ENCODE measurements at places on chromosomes 4 and X.

DNA sequence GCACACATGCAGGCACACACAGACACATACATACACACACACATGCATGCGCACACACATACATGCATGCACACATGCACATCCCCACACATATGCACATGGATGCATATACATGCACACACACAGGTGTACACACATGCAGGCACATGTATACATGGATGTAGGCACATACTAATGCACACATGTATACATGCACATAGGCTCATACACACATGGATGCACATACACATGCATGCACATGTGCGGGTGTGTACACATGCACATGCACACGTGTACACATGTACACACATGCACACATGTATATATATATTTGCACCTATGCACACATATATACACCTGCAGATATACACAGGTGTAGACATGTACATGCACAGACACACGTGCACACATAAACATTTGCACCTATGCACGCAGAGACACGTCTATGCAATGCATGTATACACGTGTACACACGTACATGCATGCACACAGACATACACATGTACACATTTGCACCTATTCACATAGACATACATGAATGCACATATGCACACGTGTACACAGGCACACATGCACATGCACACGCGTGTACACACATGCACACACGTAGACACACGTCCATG lies 4.0 kb downstream of the PLCXD1 start:
- no peak for DNase-seq

GRCh38 chrX:39377773-39378172 lies 576.5 kb downstream of the MID1IP1 start:
- DNase-seq: no peak

DNA sequence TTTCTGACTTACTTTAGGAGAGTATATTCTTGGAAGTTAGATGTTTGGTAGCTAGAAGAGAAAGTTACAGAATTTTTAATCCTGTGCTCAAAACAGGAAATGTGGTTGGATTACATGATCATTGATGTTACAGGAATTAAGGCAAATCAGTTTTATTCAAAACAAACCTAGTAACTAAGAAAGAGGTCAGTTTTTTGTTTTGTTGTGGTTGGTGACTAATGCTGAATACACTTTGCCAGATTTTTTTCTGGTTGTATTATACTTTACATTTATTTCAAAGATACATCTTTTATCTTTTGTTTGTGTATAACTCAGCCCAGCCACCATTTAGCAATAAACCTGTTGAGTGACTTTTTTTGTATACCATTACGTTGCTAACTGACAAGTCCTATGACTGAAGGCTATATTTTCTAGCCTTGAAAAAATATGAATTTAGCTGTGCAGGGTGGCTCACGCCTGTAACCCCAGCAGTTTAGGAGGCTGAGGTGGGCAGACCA lies 116.7 kb downstream of the KLHL8 start:
- peak; percentile 22 for DNase-seq

- no peak for DNase-seq
Observed at GRCh38 chr4:83019794-83020494, 9.3 kb upstream of the LIN54 start.

DNA sequence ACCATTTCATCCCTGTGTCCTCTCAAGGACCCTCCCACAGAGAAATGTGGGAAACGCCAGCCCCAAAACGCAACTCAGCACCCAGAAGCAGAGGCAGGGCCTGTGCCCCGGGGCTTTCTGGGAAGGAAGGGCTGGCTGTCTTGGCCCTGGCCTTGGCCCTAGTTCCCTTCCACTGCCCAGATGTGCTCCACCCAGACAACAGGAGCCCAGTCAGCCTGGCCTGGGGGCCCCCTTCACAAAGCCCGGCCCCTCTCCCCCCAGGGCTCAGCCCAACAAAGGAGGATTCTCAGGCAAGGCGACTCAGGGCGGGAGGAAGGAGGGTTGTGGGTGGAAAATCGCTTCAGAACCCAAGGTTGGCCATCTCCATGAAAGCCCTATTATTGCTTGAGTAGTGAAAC lies 82.5 kb downstream of the PJA1 start:
- no peak for DNase-seq

DNA sequence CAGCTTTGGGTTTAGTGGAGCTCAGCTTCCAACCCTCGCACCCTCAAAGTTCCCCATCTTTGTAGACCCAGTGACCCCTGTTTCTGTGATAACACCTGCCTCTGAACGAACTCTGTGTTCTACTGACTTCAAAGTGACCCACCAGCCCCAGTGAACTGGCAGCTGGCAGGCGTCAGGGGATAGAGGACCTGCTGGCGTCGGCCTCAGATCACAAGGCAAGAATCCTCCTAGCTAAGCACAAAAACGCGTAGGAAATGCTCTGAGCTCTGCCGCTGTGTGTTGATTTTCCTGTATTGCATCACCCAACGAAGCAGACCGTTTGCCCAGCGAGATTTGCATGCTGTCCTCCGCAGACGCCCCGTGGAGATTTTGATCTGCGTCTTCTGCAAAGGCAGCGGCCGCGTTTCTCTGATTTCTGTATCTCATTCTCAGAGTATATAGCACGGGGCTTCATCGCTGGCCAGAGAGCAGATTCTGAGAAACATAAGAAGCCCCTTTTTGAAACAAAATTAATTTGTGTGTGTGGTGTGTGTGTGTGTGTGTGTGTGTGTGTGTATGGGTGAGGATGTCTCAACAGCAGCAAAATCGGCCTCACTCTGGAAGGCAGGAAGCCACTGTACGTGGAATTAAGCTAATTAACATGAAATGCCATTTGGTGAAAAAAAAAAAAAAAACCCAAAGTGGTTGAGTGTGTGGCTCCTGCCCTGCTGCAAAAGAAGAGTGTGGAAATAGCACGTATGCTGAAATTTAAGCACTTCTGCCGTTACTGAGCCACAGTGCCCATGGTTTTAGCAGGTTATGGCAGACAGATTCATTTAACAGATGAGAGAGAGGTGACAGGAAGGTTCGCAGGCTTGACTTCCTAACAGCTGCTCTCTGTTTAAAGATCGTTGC lies 29.2 kb upstream of the ASMTL start:
- peak; percentile 74 for DNase-seq

- no peak for DNase-seq
Observed at GRCh38 chr4:141006242-141006802, 126.9 kb downstream of the RNF150 start.

DNA sequence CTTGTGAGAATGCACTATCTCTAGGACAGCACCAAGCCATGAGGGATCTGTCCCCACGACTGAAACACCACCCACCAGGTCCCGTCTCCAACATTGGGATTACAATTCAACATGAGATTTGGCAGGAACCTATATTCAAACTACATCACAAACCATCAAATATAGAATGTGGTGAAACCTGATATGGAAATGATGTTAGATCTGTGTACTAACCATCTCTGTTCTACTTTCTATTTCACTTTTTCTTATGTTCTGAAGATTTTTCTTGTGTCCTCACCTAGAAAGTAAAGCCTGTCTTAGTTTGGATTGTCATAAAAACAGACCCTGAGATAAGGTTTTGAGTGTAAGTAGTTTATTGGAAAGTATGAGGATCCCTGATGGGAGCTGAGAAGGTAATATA lies 37.8 kb upstream of the TACR3 start:
- DNase-seq: no peak

DNA sequence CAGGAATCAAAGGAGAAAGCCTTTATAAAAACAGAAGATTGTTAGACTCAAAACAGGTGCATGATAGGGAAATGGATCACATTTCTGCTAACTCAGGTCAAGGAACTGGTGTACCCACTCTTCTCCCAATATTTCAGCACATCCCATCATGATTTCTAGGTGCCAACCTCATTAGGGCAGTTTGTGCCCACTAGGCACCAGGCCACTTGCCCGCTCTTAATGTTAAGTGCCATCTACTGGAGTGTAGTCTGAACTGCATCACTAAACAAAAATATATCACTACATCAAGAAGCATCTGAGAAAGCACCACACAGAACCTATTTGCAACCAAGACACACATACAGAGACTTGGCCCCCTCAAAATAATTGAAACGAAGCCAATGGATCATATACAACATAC lies 140.4 kb upstream of the GRID2 start:
- DNase-seq: no peak

- no peak for DNase-seq
Observed at GRCh38 chrX:75067931-75068330, 88.2 kb downstream of the ABCB7 start.

DNA sequence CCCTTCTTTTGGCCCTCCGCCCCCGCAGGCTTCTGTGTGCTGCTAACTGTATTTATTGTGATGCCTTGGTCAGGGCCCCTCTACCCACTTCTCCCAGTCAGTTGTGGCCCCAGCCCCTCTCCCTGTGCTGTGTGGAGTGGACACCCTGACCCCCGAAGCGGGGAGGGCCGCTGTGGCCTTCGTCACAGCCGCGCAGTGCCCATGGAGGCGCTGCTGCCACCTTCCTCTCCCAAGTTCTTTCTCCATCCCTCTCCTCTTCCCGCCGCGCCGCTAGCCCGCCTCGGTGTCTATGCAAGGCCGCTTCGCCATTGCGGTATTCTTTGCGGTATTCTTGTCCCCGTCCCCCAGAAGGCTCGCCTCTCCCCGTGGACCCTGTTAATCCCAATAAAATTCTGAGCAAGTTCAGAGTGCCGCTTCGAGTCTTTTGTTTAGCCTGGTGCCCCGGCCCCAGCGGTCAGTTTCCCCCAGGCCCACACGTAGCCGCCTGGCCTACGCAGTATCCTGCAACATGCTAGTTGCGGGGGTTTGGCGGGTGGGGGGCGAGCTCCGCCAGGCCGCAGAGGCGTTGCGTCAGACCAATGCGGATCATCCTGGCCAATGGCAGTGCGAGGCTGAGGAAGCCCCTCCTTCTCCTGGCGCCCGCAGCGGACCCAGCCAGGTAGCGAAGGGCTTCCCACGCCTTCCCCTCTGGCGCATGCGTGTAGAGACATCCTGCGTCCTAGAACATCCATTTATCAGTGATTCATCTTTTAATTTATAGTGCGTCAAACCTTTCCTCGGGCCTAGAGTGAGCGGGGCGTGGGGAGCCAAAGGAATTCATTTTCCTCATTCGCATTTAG lies 5.6 kb upstream of the KANTR start:
- peak; percentile 83 for DNase-seq

DNA sequence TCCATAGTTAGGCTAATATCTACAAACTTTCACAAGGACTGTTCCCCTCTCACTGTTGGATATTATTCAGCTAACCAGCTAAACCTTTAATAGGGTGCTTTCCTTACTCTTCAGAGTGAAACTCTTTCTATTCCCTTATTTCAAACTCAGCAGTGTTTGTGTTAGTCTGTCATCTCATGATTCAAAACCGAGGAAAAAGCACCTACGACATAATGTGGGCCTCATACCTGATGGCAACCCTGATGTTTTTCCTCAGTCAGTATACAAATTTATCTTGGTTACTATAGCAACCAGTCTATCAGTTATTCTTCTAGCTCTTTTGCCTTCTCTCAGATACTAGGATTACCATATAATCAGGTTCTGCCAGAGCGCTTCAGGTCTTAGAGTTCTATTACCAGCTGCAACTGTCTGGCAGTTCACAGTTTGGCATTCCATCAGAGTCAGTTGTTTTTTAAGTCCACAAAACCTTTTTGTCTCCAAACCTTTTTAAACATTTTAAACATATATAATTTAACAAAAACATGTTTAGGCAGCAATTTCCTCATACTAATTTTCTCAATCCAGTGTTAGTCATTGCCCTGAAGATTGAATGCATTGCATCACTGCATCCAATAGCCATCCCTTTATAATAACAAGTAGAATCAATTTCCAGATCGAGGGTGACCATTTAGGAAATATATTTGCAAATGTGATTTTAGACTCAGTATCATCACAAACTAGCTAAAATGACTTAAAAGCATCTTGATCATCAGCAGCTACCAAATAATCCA lies 7.4 kb downstream of the WDR44 start:
- DNase-seq: no peak

DNA sequence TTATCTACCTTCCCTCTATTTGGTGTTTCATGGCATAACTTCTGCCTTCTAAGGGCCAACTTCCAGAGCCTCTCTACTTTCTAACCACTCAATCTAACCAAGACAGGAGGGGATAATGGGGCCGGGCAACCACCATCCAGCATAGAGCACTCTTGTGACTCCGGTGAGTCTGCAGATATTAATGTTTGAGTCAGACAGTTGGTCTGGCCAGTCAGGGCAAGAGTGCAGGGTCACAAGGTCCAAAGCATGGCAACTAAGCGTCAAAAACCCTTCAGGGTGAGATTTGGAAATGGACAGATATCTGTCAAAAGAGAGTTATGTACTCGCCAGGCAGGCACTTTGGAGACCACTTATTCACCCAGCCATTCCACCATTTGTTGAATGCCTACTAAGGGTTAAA lies 105.0 kb downstream of the PALLD start:
- no peak for DNase-seq

GRCh38 chr4:125975861-125976397 lies 661.2 kb downstream of the FAT4 start:
- no peak for DNase-seq

DNA sequence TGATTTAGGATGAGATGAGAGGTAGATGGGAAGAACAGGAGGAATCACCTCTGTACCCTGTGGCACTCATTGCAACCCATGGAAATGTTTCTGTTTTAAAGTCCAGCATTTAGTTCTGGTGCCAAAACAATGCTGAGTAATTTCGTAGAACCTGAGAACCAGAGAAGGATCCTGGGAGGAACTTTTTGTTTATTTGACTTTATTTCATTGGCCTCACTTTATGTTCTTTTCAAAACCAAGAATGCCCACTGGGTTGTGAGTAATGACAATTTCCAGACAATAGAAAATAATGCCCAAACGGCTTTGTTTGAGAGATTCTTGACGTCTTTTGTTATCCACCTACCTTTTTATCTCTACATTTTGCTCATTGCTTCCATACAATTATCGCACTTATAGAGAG lies 111.3 kb downstream of the SHROOM3 start:
- DNase-seq: no peak

DNA sequence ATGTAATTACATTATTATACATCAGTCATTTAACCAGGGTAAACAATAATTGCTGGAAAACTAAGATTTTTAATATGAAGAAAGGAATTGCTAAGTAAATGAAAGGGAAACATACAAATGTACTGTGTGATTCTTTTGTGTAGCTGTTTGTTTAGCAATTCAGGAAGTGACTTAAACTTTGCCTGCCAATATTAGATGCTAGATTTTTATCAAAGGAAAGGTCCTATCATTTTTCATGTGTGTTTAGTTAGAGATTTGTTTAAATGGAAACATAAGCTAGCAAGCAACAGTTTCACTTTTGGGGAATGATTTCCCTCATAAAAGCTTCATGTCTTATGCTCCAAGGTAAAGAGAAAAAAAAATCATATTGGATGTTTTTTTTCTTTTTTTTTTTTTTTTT lies 95.1 kb upstream of the LIMCH1 start:
- DNase-seq: no peak
